ENCODE measurements at places on chromosomes 2 and 18. TPM values are rescaled to one million over a fixed set of nuclear protein-coding genes. Genes with fewer than 3 reads are reported as not detected.

Gene SMYD5
- 35.6 TPM for total RNA-seq

Gene IRS1
- 13.0 TPM for total RNA-seq

Gene IGFBP5
- total RNA-seq, result 111 TPM

Gene OR6B2
- total RNA-seq, result not detected

Gene DSC2
- total RNA-seq, result 12.2 TPM

Gene CFC1
- total RNA-seq, result not detected

Gene ITPRIPL1
- 7.7 TPM for total RNA-seq

Gene PXDN
- total RNA-seq, result 197 TPM

GRCh38 chr2:105610576-105611332 is 134.0 kb upstream of the NCK2 start:
- no peak for DNase-seq

GRCh38 chr18:77671456-77672167 is 422.0 kb downstream of the GALR1 start:
- no peak for DNase-seq

DNA sequence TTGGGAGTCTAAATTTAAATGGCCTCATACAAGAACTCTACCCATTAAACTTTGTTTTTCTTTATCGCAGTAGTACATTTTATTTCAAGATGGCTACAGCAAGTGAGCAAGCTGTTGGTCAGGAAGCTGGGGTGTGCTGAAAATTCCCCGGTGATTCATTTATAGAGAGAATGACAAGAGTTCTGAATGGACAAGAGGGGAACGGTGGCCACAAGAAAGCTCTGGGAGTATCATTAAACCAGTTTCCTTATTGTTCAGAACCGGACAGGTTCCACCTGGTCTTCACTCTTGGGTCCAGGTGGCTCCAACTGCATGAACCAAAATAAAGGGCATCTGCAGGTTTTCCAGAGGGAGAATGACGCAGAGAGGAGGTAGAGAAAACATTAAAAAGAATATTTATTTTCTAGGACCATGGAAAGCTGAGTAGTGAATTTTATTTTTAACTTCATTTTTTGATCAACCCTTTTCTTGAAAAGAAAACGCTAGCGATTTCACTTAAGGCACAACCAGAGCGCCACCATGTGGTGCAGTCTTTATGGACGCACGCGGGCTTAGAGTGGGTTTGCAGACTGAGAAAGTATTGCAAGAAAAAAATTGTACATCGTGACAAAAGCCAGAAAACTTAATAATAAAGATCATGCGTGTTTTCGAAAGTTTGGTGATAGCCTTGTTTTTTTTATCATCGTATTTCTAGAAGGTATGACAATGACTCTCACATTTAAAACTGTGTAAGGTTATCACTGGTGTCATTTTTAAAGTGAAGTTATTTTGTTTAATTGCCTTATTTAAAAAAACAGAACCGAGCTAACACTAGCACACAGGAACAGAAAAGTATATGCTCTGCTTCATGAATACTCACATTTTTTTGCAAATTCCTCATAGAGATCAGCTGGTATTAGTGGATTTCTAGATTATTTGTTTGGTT is 97.9 kb upstream of the NOL4 start:
- DNase-seq, result peak; percentile 36

- DNase-seq, result no peak
Measured at GRCh38 chr2:26735097-26735496, 29.0 kb upstream of the SLC35F6 start.

DNA sequence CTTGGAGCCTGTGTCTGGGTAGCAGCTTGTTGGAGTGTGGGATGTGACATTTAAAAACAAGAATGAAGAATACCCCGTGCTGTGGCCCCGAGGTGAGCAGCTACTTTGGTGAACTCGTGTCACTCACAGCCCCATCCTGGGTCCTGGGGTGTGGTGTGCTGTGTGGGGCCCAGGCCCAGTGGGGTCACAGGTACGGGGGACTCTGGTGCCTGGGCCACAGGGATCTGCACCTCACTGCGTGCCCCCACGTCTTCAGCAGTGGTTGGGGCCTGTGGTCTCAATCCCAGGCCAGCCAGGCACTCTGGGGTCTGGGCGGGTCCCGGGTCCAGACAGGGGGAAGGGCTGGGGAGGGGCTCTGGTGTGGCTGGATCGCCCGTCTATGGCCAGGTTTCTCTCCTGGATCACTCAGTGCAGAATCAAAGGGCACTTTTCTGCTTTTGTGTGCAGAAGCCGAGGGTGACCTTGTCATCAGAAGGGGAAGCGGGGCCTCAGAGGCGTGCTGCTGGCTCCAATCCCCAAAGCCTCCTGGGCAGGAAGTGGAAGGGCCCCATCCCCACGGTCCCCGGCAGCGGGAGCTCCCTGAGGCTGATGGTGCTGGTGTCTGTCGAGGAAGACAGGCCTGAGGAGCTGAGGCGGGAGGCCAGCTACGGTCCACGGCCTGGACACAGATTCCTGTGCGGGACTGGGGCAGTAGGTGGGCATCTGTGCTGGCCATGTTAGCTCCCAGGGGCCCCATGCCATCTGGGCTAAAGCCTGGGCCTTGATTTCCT is 1.4 kb downstream of the GPR35 start:
- DNase-seq, result no peak

- DNase-seq, result no peak
Measured at GRCh38 chr2:23718931-23719700, 207.8 kb downstream of the ATAD2B start.

DNA sequence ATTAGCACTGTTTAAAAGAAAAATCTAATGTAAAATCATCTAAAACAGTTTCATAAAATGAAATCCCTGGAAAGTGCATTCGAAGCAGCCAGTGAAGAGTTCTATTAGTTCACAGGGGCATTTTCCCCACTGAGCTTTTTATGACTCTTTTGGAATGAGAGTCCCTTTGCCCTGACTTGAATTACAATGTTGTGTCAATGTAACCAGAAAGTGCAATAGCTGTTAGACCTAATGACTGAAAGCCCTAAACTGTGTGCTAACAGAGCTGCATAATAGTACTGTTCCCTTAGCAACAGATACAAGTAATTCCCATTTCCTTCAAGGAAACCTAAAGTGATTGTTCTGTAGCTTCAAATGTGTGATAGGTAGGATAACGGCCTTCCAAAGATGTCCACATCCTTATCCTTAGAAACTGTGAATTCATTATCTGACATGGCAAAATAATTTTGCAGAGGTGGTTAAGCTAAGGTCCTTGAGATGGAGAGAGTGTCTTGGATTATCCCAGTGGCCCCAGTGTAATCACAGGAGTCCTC is 134.4 kb downstream of the L3MBTL4 start:
- no peak for DNase-seq

DNA sequence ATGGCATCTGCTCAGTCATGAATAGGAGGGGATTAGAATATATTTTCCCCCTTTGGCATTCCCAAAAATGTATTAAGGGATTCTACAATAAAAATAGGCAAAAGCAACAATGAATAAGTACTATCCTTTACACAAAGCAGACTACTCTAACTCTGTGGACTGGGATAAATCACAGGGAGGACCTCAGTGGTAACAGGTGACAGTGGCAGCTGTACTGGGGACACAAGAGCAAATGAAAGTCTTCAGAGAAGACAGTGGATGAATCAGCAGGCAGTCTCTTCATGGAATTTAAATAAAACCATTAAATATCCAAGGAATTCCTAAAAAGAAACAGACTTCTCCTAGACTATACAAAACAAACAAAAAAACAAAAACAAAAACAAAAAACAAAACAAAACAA is 4.8 kb downstream of the CDH7 start:
- no peak for DNase-seq

GRCh38 chr2:179619947-179620467 is 241.4 kb downstream of the ZNF385B start:
- no peak for DNase-seq

GRCh38 chr2:85631316-85631715 is 15.3 kb downstream of the USP39 start:
- DNase-seq, result no peak

DNA sequence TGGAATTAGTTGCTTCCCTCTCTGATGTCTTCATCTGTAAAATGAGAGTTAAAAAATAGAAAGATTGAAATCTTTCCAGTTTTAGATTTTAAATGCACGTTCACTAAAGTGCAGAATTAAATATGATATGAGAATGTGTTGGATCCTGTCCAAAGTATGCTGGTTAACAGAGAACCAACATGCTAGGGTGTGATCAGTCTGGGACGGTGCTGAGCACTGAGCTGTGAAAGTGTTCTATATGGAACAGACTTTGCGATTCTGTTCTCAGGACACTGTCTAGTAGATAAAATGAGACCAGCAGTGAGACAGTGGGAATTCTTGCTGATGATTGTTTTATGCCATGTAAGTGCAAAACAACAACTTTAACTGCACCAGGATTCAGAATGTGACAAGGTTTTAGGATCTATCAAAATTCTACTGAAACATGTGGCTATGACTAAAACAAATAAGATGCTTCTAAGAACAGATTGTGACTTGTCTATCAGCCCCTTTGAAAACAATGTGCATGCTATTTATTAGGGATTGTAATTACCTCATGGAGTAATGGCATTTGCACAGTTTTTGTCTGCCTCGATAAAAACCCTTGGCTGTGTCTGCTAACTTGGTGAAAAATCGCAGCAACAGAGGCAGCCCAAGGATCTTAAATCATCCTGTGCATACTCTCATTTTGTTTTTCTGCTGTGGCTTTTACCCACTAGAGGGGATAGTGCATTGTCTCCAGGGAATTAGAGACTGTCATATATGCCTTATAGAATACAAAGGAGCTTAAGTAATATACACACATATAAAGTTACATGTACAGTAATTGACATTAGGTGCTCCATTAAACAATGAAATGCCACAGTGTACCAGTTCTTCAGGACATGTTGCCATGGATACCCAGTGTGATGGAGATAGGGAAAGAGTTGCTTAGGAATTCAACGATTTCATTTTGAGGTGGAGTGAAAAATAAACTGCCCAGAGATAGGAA is 55.1 kb downstream of the MAP3K20 start:
- no peak for DNase-seq

DNA sequence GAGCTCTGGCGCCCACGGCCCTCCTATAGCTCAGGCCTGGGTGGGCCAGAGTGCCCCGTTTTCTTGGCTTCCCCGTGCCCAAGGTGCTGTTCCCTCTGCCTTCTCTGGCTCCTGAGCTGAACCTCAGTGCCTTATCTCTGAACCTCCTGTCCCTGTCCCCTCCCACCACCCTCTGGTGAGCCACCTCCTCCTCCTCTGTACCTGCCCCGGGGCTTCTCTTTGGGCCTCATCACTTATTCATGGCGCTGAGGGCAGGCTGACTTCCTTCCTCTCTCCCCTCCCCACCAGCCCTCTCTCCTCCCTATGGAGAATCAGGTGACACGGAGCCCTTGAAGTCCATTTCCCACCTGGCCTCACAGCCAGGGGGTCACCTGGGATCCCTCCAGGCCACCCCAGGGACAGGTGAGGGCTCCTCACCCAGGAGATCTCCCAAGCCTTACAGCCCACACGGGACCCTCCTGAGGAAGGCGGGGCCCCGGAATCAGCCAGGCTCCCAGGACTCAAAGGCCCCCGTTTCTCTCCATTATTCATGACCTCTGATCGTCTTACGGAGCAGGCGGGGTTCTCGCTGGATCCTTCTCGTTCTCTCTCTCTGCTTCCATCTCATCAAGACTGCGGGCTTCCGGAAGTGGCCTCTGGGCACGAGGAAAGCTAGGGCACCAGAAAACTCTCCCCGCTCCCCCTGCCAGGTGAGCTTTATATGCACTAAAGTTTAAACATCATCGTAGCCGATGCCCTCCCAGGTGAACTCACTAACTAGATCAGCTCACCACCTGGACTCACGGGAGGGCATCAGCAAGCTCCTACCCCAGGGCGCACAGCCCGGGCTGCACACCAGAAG is at the start of gene LOXHD1:
Gene LOXHD1, minus strand, starts transcription at position 106 of the 841 bp plus-strand sequence. CDS start 187 bp downstream, outside the sequence.
- no peak for DNase-seq

DNA sequence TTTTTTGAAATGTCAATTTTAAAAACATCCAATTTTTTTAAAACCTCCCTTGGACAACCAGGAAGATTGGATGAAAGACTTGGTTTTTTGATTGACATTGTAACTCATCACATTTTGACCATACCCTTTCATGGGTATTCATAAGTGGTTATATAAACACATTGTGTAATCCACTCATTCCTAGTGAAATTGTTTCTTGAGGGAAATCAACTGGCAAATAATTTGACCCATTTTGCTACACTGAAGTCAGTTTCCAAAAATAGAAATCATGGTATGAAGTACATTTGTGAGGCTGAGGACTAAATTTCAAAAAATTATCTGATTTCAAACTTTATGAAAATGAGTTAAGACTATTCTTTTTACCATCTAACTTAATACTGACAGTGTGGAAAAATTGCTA is 31.5 kb downstream of the FBXO48 start:
- DNase-seq, result no peak

- DNase-seq, result no peak
Measured at GRCh38 chr2:165716091-165716490, 78.0 kb downstream of the GALNT3 start.

GRCh38 chr2:212136216-212136795 is 402.3 kb downstream of the ERBB4 start:
- no peak for DNase-seq

DNA sequence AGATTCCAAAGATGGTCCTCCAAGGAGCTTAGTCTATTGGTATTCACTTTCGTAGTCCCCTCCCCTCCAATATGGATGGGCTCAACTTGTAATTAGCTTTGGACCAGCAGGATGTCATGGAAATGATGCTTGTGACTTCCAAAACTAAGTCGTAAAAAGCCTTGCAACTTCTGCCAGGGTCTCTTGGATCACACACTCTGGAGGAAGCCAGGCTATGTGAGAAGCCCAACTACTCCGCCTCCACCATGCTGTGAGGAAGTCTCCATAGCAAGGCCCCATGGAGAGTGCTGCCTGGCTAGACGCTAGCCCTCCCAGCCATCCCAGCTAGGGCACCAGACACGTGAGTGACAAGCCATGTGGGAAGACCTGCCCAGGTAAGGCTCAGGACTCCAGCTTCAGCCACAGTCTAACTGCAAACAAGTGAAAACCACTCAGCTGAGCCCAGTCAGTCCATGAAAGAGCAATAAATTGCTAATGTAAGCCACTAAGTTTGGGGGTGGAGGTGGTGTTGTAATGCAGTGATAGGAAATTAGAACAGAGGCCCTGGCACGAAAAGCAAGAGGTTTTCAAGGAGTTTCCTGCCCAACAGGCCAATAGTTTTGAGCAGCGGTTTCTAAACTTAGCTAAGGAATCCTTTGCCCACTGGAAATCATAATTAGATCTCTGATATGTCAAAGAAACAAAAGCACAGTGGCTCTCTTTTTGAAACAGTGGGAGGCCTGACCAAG is 77.5 kb upstream of the GLI2 start:
- no peak for DNase-seq

DNA sequence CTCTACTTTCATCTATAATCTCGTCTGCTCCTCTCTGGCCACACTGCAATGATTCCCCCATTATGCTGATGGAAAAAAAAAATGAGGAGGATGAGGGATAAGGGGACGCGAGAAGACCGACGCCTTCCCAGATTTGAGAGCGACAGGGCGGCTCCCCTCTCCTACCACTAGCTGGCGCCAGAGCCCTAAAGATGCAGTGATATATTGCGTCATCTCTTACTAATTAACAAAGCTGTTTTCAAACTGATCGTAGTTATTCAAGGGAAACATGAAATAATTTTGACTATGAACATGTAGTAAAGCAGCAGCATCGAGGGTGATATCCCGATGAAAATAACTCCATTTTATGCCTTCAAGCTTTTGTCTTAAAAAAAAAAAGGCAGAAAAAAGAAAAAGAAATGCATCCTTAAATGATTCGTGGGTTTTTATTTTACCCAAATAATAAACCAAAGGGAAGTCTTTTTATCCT is 48.0 kb upstream of the HNRNPA3 start:
- DNase-seq, result no peak

- DNase-seq, result no peak
Measured at GRCh38 chr2:180952082-180952481, 28.3 kb upstream of the UBE2E3 start.

GRCh38 chr2:25960920-25961319 is 21.4 kb downstream of the KIF3C start:
- DNase-seq, result no peak
